ENCODE measurements at places on chromosomes 11 and 22.
A peak's percentile ranks its signal among the peaks of the same experiment; 100 is the strongest.

DNA sequence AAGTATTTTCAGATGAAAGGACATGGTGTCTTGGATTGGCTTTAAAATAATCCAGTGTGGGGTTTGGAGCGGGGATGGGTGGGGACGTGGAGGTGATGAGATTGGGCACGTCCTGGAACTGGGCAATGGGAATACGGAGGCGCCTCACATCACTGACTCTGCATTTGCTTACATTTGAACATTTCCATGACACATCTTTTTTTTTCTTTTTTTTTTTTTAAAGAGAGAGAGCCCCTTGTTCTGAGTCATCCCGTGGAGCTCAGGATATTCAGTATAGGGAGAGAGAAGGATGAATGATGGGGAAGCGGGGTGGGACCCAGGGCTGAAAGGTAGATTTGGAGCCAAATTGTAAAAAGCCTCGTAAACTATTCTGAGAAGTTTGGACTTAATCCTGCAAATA is 142.7 kb downstream of the FBXO7 start:
- no peak for DNase-seq

GRCh38 chr11:62883673-62884072 is 3.0 kb downstream of the SLC3A2 start:
- DNase-seq, result no peak

DNA sequence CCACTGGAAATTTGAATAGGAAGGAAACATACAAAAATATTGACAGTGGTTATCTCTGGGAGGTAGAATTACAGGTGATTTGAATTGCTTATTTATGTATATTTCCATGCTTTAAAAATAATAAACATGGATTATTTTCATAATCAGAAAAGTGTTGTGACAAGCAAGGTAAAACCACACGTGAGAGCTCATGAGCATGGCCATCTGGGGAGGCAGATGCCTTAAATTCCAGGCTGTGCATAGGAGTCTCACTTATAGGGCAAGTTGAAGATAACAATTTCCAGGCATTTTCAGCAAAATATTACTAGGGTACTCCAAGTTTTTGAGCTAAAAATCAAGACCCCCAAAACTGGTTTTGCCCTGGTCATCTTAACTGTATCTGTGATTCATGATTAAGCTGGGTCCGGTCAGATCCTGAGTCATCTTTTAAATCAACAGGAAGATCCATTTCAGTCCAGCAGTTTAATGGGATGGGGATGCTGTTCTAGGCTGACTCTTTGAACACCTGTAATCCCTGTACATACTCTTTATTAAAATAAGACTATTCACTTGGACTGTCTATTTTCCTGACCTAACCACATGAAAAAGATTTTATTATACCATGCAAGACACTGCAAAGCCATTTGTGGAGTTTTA is 115.8 kb upstream of the NARS2 start:
- no peak for DNase-seq

DNA sequence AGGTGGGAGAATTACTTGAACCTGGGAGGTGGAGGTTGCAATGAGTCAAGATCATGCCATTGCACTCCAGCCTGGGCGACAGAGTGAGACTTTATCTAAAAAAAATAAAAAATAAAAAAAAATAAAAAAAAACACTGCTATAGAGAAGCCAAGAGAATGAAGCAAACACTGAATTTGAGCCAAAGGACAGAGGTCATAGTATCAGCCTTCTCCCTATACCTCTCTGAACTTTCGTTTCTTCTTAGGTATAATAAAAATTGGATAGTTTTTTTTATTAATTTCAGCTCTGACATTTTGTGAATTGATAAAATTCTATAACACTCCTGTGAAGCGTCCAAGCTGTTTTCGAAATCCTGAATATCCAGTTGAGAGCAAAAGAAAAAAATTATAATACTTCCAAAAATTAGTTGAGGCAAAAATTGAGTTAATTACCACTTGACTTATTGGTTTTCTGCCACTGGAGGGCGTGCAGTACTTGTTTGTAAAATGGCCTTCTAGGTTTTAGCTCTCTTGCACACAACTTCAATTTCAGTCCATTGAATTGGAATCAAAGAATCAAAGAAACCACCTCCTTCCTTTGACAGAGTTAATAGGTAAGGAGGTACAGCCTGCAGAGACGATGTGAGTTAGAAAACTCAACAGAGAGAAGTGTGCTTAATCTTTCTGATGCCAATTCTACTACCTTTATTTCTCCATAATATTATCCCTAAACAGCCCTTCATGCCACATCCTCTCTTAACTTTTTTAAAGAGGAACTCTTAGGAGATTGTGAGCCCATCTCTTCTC is 143.2 kb downstream of the BBOX1 start:
- DNase-seq, result peak; percentile 5

GRCh38 chr22:44661659-44662569 is 40.1 kb upstream of the PRR5 start:
- no peak for DNase-seq

DNA sequence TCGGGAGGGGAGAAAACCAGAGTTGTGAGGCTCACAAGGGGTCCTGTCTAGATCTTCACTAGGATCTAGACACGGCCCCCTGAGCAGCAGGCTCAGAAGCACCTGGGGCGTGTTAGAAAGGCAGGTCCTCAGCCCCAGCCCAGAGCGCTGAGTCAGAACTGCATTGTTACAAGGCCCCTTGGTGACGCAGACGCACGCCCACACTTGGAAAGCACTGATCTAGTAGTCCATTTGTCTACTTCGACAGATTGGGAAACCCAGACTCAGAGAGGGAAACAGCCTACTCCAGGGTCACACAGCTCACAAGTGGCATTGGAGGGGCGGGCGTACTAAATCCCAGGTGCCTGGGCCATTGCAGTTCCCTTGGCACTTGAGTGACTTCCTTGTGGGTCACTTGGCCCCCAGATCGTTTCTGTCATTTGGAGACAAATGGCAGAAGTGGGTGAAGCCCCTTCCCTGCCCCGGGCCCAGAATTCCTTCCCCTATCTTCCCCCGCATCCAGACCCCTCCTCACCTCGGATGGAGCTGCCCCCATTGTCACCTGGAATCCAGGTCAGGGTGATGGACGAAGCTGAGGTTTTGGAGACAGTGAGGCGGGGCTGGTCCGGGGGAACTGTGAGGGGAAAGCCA is 110.8 kb downstream of the CEP164 start:
- DNase-seq, result no peak

- no peak for DNase-seq
Measured at GRCh38 chr11:118998822-118999221, 884 bp downstream of the CENATAC start.

GRCh38 chr11:45144126-45145082 is 2.0 kb upstream of the PRDM11 start:
- no peak for DNase-seq

DNA sequence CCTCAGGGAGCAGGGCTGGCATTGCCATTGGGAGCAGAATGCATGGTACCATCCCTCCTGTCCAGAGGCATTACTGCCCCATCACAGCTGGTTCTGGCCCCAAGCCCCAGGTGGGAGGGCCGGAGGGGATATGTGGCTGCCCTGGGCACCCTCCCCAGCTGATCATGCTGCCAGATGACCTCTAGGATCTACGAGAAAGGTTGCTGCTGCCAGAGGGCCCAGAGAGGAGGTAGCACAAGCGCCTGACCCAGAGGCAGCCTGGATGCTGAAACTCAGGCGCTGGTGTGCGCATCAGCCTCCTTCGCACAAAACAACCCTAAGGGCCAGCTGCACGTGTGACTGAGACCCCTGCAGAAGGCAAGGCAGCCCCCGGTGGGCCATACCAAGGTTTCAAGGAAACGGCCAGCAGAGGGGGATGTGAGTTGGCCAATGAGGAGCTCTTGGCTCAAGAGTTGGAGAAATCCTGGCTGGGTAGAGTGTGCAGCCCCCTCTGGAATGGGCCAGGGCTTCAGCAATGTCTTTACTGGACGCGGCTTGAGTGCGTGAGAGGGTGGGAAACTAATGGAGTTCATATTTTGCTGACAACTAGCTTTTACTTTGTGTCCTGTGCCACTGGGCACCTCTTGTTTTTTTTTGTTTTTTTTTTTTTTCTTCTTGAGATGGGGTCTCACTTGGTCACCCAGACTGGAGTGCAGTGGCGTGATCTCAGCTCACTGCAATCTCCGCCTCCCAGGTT is 88.3 kb upstream of the PARVA start:
- no peak for DNase-seq

DNA sequence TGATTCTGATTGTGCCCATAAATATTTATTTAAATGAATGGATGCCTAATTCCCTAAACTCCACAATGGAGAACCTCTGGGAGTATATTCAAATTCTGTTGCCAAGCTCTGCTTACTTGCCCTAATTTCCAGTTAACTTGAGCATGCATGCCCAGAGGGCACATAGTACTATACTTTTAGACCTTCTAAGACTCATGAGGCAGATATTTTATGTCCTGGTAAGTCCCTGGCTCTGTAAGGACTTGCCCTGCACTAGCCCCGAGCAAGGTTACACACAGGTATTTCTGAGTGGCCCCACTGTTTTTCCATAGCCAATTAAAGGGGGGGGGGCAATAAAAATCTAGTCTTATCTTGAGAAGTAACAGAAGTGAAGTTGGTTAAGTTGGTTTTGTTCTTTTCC is 21.1 kb upstream of the CAPRIN1 start:
- no peak for DNase-seq

- no peak for DNase-seq
Measured at GRCh38 chr22:39173050-39173706, 20.7 kb upstream of the CBX7 start.

DNA sequence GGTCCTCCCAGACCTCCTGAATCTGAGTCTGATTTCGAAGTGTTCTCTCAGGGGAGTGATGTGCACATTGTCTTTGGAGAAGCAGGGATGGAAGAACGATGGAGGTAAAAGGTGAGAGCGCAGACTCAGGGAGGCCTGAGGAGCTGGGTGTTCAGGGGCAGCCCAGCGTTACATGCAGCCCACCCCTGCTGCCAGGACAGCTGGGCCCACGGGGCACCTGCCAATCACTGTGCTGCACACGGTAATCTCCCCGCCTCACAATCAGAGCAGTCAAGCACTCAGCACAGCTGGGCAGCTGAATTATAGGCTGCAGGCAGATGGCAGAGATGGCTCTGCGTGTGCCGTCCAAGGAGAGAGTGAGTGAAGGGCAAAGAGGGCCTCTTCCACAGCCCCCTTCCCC is 17.9 kb upstream of the HTR3A start:
- DNase-seq, result no peak

DNA sequence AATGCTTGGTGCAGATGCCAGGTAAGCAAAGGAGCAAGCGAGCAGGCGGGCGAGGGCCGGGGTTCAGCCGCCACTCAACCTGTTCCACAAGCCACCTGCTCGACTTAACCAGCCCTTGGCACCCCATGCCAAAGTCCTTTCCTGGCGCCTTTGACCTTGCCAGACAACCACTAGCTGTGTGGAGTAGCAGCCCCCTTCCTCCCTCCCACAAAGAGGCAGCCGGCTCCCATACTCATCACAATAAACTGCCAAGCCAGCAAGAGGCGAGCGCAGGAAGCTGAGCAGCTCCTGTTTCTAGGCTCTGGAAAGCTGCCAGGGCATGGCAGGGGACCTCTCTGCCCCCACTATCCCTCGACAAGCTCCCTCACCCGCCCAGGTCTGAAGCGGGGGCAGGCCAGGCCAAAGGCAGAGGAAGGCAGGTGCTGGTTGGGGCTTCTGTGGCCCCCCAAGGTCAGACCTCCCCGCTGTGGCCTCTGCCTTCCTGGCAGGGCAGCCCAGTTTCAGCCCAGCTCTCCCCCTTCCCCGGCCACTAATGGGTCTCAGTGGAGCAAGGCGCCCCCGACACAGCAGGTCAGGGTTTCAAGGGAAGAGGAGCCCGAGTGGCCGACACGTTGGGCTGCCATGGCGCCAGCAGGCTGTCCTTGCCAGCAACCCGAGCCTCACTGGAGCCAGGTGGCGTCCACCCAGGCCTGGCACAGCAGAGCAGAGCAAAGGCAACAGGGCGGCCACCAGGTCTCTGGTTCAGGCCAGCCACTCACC is 15.3 kb downstream of the MACROD1 start:
- DNase-seq, result no peak

DNA sequence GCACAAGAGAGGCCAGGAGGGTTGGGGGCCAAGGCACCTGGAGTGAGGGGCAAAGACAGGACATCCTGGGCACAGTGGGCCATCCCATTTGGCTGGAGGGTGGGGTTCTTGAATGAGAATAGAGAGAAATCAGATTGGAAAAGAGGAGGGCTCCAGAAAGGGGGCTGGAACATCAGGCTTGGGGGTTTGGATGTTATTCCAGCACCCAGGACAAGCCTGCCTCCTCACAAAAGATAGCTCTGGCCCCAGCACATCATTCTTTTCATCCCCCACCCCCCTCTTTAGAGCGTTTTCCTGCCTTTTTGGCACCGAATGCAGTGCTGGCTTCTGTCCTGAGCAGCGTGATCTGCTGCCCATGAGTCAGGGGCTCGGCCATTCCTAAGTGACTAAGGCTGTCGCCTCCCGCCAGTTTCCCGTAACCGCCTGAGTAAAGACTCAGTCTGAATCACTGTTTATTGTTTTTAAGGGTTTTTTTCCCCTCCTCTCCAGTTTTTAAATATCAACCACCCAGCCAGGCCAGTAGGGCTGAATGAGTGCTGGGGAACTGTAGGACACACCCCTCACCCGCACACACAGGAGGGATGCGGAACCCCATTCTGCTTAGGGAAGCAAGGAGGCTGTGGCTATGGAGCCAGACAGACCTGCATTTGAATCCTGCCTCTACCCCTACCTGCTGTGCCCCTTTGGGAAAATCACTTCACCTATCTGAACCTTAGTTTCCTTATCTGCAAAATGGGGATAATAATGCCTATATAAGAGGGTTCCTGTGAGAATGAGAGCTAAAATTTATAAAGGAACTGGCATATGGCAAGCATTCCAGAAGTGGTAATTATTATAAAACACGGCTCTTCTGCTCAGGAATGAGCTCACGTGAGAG is 32.4 kb upstream of the NAV2 start:
- DNase-seq, result no peak

DNA sequence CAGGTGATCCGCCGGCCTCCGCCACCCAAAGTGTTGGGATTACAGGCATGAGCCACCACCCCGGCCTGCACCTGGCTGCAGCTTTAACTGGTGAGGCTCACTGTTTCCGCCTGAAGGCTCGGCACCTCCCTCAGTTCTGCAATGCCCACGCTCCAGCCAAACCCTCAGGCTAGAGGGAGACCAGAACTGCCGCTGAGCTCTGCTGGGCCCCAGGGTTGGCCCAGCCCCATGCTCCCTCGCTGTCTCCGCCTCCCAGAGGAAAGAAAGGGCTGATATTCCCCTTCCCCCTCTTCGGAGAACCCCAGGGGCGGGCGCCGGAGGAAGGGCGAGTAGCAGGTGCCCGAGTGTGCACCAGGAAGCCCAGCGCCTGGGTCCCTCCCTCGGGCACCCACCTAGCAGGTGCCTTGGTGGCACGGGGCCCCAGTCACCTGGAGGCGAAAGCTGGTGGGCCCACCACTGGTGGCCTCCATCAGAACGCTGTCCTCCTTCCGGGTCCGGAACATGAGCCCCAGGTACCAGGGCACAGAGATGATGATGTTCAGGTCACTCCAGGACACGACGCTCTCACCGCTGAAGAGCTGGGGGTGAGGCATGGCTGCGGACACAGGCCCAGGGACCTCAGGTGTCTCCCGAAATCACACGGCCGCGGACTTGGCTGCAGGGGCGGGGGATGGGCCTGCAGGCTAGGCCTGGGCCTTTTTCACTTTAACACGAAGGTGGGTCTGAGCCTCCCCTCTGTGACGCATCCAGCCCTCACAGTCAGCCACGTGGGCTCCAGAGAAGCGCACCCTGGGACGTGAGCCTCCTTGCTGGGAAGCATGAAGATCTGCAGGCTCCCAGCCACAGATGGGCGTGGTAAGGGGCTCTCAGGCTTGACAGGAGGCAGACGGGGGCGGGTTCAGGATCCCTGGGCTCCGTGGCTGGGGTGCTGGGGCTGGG is 73.3 kb downstream of the TRMU start:
- DNase-seq, result no peak

GRCh38 chr11:133219543-133219942 is 312.8 kb downstream of the OPCML start:
- no peak for DNase-seq

GRCh38 chr11:67666303-67666645 is 8.1 kb downstream of the ALDH3B2 start:
- DNase-seq, result no peak

All from activated T-cell treated with anti-CD3 and anti-CD28 coated beads for 4 hours (primary cell).